Gastroesophageal sphincter (tissue), 4 donors: ENCODE measurements at places on chromosomes 12 and 14. TPM values are rescaled to one million over a fixed set of nuclear protein-coding genes. Genes with fewer than 3 reads are reported as not detected.

- no peak overlapping the region for H3K4me3 ChIP-seq
- H3K4me1 ChIP-seq, result no peaks in the 10 kb centered on the region
- no peaks in the 10 kb centered on the region for H3K27me3 ChIP-seq
These were observed 62.3 kb upstream of the EGLN3 start for GRCh38 chr14:34012978-34013720.

DNA sequence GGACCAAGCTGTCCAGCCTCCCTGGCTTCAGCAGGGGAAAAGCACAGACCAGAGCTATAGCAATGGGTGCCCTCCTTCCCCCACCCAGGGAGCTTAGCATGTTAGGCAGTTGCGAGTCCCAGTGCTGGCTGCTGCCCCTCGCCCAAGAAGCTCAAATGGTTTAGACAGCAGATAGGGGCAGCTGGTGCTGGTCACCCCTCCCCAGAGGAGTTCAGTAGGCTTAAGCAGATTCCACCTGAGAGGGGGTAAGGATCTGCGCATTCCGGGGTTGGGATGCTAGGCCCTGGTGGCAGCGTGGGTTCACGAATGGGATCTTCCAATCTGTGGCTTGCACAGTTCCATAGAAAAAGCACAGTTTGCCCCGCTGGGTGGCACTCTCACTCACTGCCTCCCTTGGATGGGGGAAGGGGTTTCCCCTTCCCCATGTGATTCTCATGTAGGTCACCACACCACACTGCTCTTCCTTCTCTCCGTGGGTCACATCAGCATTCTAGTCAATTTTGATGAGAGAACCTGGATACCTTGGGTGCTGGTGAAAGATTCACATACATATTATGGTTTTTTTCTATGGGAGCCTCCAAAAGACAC is 665.6 kb downstream of the C12orf50 start:
- no peaks in the 10 kb centered on the region for H3K4me1 ChIP-seq
- no peak overlapping the region for H3K4me3 ChIP-seq
- ATAC-seq, result no peak

GRCh38 chr14:99568567-99569560 is 35.1 kb downstream of the CCDC85C start:
- no peak overlapping the region for H3K4me3 ChIP-seq
- no peak for ATAC-seq
- no peaks in the 10 kb centered on the region for H3K36me3 ChIP-seq
- no peaks in the 10 kb centered on the region for H3K27me3 ChIP-seq

DNA sequence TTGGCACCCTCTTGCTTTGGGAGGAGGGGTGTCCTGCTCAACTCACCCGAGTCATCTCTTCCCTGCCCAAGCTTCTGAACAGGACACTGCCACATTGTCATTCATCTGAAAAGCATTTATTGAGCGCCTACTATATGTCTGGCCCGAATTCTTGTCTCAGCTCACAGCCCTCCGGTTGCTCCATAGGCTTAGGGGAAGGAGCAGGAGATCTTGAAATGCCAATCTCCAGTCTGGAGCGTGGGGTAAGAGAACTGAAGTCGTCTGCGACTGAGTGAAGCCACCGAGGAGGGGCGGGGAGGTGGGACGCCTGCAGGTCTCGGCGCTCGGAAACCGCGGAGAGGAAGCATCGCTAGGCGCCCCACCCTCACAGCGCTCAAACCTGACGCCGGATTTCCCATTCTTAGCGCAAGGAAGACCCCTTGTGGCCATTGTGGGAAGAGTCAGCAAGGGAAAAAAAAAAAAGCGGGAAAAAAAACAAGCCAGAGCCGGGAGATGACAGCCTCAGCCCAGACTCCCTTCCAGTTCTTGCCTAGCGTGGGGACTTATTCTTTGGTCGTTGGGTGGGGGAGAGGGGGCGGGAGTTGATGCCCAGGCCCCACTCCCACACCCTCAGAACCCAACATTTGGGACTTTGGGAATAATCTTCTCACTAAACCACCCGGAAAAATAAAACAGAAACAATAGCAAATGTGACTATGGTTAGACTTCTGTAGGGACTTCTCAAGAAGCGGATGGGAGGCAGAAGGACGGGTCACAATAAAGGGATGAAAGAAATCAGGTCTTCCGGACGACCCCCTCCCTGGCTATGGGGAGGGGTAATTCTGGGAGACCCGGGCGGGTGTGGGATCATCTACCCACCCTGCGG is 28.2 kb upstream of the SMUG1 start:
- ATAC-seq, result peak; percentile 59
- H3K27me3 ChIP-seq, result peaks cover 69% of the 10 kb centered on the region
- no peak overlapping the region for H3K27ac ChIP-seq
- H3K4me3 ChIP-seq, result peak overlapping the region; percentile 23
- no peaks in the 10 kb centered on the region for H3K36me3 ChIP-seq

- peaks cover 94% of the 10 kb centered on the region for H3K36me3 ChIP-seq
- no peak overlapping the region for H3K27ac ChIP-seq
- H3K27me3 ChIP-seq, result no peaks in the 10 kb centered on the region
- H3K4me1 ChIP-seq, result peaks cover 11% of the 10 kb centered on the region
These were observed 112.2 kb upstream of the FKBP4 start for GRCh38 chr12:2682296-2683251.

DNA sequence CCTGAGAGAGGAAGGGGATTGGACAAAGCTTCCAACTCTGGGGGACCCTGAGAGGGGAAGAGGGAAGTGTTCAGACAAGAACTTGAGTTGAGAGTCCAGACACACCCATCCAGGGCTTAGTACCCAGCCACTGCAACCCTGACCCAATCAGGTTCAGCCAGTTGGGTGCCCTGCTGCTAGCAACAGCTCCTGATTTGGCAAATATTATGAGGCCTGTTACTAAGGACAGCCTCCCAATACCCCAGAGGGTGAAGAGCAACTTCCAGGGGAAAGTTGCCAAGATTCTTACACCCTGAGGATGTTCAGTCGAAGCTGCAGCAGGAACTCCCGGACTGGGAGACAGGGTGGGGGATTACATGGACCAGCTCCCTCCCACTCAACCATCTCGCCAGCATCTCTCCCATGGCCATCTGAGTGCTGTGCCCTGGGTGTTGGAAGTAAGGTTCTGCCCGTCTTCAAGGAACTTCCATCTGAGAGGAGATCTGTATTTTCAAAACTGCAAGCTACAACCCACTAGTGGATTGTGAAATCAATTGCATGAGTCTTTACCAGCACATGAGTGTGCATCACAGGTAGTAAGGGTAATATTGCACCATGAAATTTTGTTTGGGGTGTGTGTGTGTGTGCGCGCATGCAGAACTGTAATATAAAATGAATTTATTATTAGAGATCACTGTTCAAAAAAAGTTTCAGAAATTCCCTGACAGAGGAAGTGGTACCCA is 11.5 kb upstream of the KRT78 start:
- no peak overlapping the region for H3K27ac ChIP-seq
- no peaks in the 10 kb centered on the region for H3K36me3 ChIP-seq
- H3K4me3 ChIP-seq, result no peak overlapping the region
- no peaks in the 10 kb centered on the region for H3K27me3 ChIP-seq
- ATAC-seq, result no peak
- no peaks in the 10 kb centered on the region for H3K4me1 ChIP-seq

- no peaks in the 10 kb centered on the region for H3K27me3 ChIP-seq
- H3K27ac ChIP-seq, result peak overlapping the region; percentile 36
- peaks cover 61% of the 10 kb centered on the region for H3K36me3 ChIP-seq
- ATAC-seq, result no peak
- no peak overlapping the region for H3K4me3 ChIP-seq
These were observed 17.2 kb upstream of the AKAP5 start for GRCh38 chr14:64447876-64448670.

DNA sequence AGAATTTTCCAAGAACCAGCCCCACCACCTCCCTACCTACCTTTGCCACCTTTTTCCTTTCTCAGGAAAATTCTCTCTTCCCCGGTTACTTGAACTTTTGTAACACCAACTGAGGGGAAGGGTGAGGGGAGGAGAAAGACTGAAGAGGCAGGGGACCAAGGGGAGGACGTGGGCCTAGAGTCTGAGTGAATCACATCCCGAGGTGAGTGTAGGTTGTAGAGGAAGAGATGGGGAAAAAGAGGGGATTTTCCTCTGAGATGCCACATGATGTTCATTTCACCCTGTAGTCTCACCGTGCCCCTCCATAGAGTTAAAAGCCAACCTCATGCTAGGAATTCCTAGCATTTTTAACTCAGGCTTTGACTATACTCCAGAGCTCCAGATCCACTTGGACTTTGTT is 311.8 kb downstream of the RPAP3 start:
- no peak overlapping the region for H3K4me3 ChIP-seq
- no peak for ATAC-seq
- H3K27ac ChIP-seq, result no peak overlapping the region
- H3K4me1 ChIP-seq, result no peaks in the 10 kb centered on the region

DNA sequence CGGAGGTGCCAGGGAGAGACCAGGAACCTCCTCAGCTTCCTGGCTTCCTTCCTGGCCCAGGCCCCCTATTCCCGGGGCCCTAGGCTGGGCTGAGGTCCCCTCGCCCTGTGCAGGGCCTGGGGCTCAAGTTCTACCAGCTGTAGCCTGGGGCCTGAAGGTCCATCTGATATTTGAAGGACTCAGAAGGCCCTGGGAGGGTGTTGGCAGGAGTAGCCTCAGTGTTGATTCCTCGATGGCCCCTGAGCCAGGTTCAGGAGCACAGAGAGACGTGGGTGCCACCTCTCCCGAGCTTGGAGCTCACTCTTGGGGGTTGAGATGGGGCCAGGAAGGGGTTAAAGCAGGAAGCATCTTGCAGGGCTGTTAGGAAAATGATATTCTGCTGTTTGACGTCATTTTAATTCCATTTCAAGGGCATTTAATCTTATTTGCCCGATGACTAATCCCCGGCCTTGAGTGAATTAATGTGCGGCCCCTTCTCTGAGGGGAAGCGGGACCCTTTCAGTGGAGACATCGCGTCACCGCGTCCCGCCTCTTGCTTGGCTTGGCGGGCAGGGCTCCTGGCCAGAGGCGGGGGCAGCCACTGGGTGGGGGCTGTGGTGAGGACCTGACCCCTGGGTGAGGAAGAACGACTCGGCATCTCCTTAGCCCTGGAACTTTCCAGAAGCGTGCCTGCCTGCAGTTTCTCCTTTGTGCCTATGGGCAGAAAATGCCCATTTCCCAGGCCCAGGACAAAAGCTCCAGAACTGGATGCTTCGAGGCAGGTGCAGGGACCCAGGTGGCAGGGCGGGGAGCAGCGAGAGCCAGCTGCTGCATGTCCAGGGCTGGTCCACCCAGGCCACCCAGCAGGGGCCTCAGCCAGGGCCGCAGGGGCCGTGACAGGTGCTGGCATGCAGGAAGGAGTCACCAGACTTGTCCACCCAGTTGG is 158.3 kb downstream of the KIF26A start:
- no peaks in the 10 kb centered on the region for H3K36me3 ChIP-seq
- no peak overlapping the region for H3K4me3 ChIP-seq
- no peak for ATAC-seq
- H3K27me3 ChIP-seq, result peaks cover 37% of the 10 kb centered on the region
- no peaks in the 10 kb centered on the region for H3K4me1 ChIP-seq

DNA sequence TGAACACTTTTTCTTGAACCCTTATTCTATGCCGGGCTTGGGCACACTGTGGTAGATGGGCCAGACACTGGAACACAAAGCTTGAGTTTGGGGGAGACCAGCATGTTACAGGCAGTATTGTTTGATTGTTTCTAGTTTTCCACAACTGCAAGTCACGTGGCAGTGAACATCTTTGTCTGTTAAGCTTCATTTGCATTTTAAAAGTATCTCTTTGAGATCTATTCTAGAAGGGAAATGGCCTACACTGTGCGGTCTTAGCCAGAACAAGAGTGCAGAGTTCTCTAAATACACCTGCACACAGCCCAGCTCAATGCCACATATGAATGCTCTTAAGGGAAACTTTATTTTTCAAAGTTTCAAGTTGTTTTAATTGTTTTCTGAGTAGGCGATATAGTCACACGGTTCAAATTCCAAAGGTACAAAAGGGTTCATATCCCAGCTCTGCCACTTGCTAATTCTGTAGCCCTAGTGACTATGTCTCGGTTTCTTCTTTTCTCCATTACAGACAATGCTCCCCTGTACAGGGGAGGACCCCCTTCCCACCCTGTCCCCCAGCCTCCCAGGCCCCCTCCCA is 24.9 kb downstream of the RIN3 start:
- H3K4me3 ChIP-seq, result no peak overlapping the region
- peak overlapping the region; percentile 81 for H3K27ac ChIP-seq
- ATAC-seq, result no peak
- H3K36me3 ChIP-seq, result no peaks in the 10 kb centered on the region

GRCh38 chr12:76029982-76030340 is 1.6 kb downstream of the PHLDA1 start:
- no peak for ATAC-seq
- H3K4me3 ChIP-seq, result peak overlapping the region; percentile 78
- H3K27ac ChIP-seq, result peak overlapping the region; percentile 96
- H3K4me1 ChIP-seq, result no peaks in the 10 kb centered on the region

- no peaks in the 10 kb centered on the region for H3K36me3 ChIP-seq
- H3K4me3 ChIP-seq, result peak overlapping the region; percentile 89
- no peak for ATAC-seq
- H3K27ac ChIP-seq, result peak overlapping the region; percentile 98
These were observed 659 bp downstream of the TRAFD1 start for GRCh38 chr12:112126000-112126438.

GRCh38 chr14:65664436-65664835 is 251.9 kb downstream of the FUT8 start:
- H3K36me3 ChIP-seq, result peaks cover 8% of the 10 kb centered on the region
- no peak for ATAC-seq
- H3K4me3 ChIP-seq, result no peak overlapping the region
- H3K27ac ChIP-seq, result no peak overlapping the region
- H3K4me1 ChIP-seq, result no peaks in the 10 kb centered on the region

- no peak overlapping the region for H3K27ac ChIP-seq
- no peak for ATAC-seq
- H3K4me1 ChIP-seq, result no peaks in the 10 kb centered on the region
- H3K4me3 ChIP-seq, result no peak overlapping the region
- no peaks in the 10 kb centered on the region for H3K27me3 ChIP-seq
- H3K36me3 ChIP-seq, result no peaks in the 10 kb centered on the region
These were observed 480.4 kb upstream of the NOVA1 start for GRCh38 chr14:27078191-27078590.

GRCh38 chr14:98008381-98009113 is 1211.4 kb downstream of the VRK1 start:
- H3K4me1 ChIP-seq, result no peaks in the 10 kb centered on the region
- no peak for ATAC-seq
- no peak overlapping the region for H3K27ac ChIP-seq
- H3K27me3 ChIP-seq, result no peaks in the 10 kb centered on the region

- H3K36me3 ChIP-seq, result no peaks in the 10 kb centered on the region
- H3K27ac ChIP-seq, result peak overlapping the region; percentile 47
- H3K4me1 ChIP-seq, result peaks cover 5% of the 10 kb centered on the region
- H3K4me3 ChIP-seq, result peak overlapping the region; percentile 26
- ATAC-seq, result no peak
These were observed 92.3 kb downstream of the ERC1 start for GRCh38 chr12:1083151-1083888.

DNA sequence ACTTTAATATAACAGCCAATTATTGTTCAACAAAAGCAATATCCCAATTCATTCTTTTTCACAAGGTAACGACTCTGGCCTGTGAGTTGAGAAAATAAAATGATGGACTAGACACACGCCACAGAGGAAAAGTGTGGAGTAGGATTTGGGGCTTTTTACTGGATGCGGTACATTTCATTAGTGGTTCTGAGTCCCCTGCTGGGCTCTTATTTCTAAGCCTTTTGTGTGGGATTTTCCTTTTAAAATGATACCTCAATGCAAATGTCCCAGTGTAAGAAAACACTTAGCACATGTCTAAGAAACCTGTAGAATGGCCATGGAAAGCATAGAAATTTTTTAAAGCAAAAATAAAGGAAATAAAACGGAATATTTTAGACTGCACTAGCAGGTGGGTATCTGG is 73.4 kb downstream of the C12orf42 start:
- ATAC-seq, result no peak
- no peak overlapping the region for H3K27ac ChIP-seq
- H3K4me1 ChIP-seq, result no peaks in the 10 kb centered on the region
- no peaks in the 10 kb centered on the region for H3K36me3 ChIP-seq
- H3K27me3 ChIP-seq, result no peaks in the 10 kb centered on the region

Gene GALNT6
- 3.5 TPM for total RNA-seq

Gene EXOC3L4
- total RNA-seq, result not detected

Gene LMNTD1
- not detected for total RNA-seq

Gene SMIM41
- 12.8 TPM for total RNA-seq

Gene DUSP6
- total RNA-seq, result 54.9 TPM
